ENCODE measurements at places on chromosomes 7 and 10. TPM values are rescaled to one million over a fixed set of nuclear protein-coding genes. Genes with fewer than 3 reads are reported as not detected.

The NUDT13 gene
- 1.6 TPM for total RNA-seq

DNA sequence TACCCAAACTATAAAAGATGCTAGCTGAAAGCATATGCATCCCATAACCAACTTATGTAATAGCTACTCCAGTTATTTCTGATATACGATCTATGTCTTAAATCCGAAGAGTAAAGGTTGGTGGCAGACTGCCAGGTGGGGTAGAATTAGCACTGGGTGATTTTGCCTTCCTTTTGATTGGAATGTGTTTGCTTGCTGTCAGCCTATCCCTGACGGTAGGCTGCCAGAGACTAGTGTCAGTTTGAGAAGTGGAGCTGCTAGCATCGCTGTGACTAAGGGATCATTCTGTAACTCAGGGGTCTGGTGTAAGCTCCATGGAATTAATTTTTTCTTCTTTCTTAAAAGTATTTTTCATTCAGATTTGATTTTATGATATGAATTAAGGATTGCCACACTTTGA, 9.5 kb upstream of the SEM1 start:
- peaks cover under 1% of the 10 kb centered on the region for H3K36me3 ChIP-seq
- no peaks in the 10 kb centered on the region for H3K4me1 ChIP-seq
- peaks cover 27% of the 10 kb centered on the region for H3K27me3 ChIP-seq
- H3K4me3 ChIP-seq, result no peak overlapping the region
- no peak for DNase-seq

GRCh38 chr10:7285522-7286322, 125.1 kb downstream of the SFMBT2 start:
- no peak overlapping the region for H3K4me3 ChIP-seq
- no peak overlapping the region for H3K27ac ChIP-seq
- no peak for DNase-seq
- peaks cover 49% of the 10 kb centered on the region for H3K36me3 ChIP-seq

DNA sequence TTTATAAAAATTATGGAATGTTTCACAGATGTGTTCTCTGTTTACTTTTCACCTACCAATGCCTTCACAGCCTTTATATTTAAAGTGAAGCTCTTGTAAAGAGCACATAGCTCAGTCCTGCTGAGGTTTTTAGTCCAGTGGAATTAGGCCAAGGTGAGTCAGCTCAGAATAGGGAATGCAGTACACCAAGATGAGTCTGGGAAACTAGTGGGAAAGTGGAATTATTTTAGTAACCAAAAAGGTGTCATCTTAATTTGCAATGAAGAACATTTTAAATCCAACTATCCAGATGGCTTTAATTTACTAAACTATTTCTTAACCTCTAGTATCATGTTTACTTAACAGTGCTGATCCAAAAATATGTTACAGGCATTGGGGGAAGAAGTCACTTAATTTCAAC, 236.3 kb upstream of the CTBP2 start:
- peaks cover 2% of the 10 kb centered on the region for H3K27me3 ChIP-seq
- H3K36me3 ChIP-seq, result no peaks in the 10 kb centered on the region
- no peaks in the 10 kb centered on the region for H3K4me1 ChIP-seq
- no peak for DNase-seq
- H3K27ac ChIP-seq, result no peak overlapping the region
